ENCODE measurements at places on chromosomes 6 and 20. TPM values are rescaled to one million over a fixed set of nuclear protein-coding genes. Genes with fewer than 3 reads are reported as not detected.

Gene VGLL2
- total RNA-seq = not detected

Gene SMOC2
- total RNA-seq = not detected

Gene INSM1
- not detected for total RNA-seq

Gene SULF2
- total RNA-seq = 14.5 TPM

Gene MYB
- total RNA-seq = 2.5 TPM

Gene KCNK5
- not detected for total RNA-seq

Gene VEGFA
- 183 TPM for total RNA-seq

Gene TRIM15
- not detected for total RNA-seq

Gene ZBTB46
- total RNA-seq = 3.7 TPM

Gene VNN1
- total RNA-seq = not detected

Gene COL12A1
- total RNA-seq = 110 TPM

Gene CHMP4B
- total RNA-seq = 53.0 TPM

Gene GPR6
- not detected for total RNA-seq

Gene TAGAP
- total RNA-seq = not detected

Gene AFDN
- 32.8 TPM for total RNA-seq

Gene NMBR
- total RNA-seq = not detected

Gene BHLHE23
- not detected for total RNA-seq

Gene ARHGAP40
- total RNA-seq = 0.91 TPM

Gene KCNQ2
- not detected for total RNA-seq

Gene COL11A2
- 0.16 TPM for total RNA-seq

Gene SPATA25
- 1.2 TPM for total RNA-seq

Gene FAM209B
- total RNA-seq = not detected

Gene CLPSL1
- total RNA-seq = not detected

Gene ANGPT4
- total RNA-seq = not detected

Gene HSF2
- total RNA-seq = 12.1 TPM

Gene KIAA1755
- total RNA-seq = 18.0 TPM

Gene RBPJL
- not detected for total RNA-seq

Gene FNDC11
- 0.78 TPM for total RNA-seq

Gene PRRT1
- 0.78 TPM for total RNA-seq

Gene EPHA7
- 1.4 TPM for total RNA-seq

Gene ENPP3
- under 0.01 TPM for total RNA-seq

Gene CALHM6
- total RNA-seq = 2.0 TPM

Gene APCDD1L
- total RNA-seq = 6.3 TPM

Gene RAET1G
- total RNA-seq = 0.13 TPM

Gene BMP7
- total RNA-seq = not detected

Gene CNKSR3
- 1.8 TPM for total RNA-seq

Gene IL20RA
- 0.26 TPM for total RNA-seq

Gene PREX1
- total RNA-seq = 2.8 TPM

Gene SLC25A27
- 7.9 TPM for total RNA-seq

Gene ZNF165
- total RNA-seq = 0.16 TPM

Gene ELOVL4
- 9.0 TPM for total RNA-seq

Gene MCCD1
- total RNA-seq = not detected

Gene SLC17A3
- total RNA-seq = not detected

Gene RIPPLY2
- total RNA-seq = not detected

Gene ESF1
- 4.3 TPM for total RNA-seq

Gene SCUBE3
- total RNA-seq = 0.16 TPM

Gene RAD21L1
- 0.52 TPM for total RNA-seq

Gene KCNK15
- not detected for total RNA-seq

Gene RNF182
- 5.3 TPM for total RNA-seq

Gene PAX1
- not detected for total RNA-seq

Data from epithelial cell of alveolus of lung (primary cell).